Epithelial cell of alveolus of lung (primary cell): ENCODE measurements at places on chromosomes 13 and 19. TPM values are rescaled to one million over a fixed set of nuclear protein-coding genes. Genes with fewer than 3 reads are reported as not detected.

MTUS2 gene
- total RNA-seq, result under 0.01 TPM in 1 of 2 replicates, not detected in the other

FLT1 gene
- total RNA-seq, result 0.80 and 4.8 TPM in 2 replicates

MYO1F gene
- 0.08 and 0.52 TPM in 2 replicates for total RNA-seq

LHB gene
- 0.52 and 1.2 TPM in 2 replicates for total RNA-seq

CDADC1 gene
- 4.7 and 7.0 TPM in 2 replicates for total RNA-seq

LRFN3 gene
- total RNA-seq, result 8.5 and 13.9 TPM in 2 replicates
